ENCODE measurements at places on chromosomes 5 and 9.

DNA sequence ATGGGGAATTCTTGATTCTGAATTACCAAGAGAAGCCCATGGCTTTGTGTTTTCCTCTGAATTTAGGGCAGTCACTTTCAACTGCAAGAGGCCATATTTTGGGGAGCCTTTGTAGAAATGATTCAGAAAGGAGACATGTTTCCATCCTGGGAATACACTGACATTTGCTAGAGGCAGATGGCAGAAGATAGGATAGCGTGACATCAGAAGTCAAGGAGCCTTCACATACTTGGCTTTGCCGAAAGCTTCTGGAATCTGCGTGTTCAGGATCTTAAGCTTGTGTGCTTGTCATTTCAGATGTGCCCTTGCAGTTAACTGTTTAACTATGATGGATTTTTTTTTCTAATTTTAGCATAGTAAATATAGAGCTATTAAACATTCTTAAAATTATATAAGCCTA is 296.2 kb downstream of the ARHGEF28 start:
- no peak for DNase-seq

DNA sequence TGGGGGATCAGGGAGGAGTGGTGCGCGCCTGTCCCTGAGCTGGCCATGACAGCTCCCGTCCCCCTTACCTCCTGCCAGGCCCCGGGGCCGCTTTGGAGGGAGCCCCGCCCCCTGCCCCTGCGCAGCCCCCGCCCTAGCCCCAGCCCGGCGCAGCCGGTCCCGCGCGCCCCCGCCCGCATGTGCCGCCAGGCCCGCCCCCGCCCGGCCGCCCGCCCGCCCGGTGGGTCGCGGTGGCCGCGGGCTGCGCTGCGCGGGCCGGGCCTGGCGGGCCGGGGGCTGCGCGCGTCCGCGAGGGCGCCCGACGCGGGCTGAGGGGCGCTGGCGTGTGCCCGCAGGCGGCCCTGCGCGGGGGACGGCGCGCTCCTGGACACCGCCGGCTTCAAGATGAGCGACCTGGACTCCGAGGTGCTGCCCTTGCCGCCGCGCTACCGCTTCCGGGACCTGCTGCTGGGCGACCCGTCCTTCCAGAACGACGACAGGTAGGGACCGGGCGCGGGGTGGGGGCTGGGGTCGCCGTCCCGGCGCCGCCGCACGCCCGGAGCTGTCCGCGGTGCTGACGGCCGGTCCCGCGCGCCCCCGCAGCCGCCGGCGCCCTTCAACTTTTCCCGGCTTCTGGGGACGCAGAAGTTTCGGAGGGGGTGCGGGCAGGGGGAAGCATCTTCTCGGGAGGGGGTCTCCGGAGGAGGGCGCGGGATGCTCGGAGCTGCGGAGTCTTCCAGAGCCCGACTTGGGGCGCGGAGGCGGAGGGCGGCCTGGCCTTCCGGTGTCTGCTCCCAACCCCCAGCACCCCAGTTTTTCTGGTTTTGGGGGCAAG is 12.5 kb downstream of the KCNT1 start:
- DNase-seq: no peak

GRCh38 chr5:71998746-71999145 is 108.5 kb upstream of the MAP1B start:
- no peak for DNase-seq

- DNase-seq: no peak
These were observed 97.4 kb downstream of the HINT1 start for GRCh38 chr5:131067636-131068035.

GRCh38 chr9:37913480-37914153 is 9.7 kb upstream of the SLC25A51 start:
- peak; percentile 80 for DNase-seq

DNA sequence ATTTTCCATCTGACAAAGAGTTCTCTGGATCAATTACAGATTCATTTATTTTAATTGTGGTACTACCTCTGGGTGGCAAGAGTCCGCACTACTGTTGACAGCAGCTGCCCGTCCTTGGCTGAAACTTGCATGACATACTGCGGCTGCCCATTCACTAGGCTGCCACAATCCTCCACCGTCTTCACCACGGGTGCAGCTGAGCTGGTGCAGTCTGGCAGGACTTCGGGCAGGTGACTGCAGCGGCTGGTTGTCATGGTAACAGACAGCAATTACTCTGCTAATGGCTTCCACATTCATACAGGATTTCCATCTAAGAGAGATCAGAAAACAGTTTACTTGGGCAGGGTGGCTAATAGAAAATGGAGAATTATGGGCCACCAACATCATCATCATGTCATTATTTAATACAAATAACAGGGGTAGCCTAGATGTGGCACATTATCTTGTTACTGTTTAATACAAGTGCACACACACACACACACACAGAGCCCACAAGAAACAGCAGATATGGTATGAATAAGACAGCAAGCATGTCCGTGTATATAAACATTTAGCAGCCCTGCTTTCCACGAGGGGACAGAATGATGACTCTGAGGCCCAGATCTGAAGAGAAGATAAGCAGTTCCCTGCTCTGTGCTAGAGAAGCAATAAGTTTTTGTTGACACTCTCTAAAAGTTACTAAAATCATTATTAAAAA is 112.3 kb downstream of the MARCHF3 start:
- DNase-seq: no peak

GRCh38 chr5:179237770-179238627 is 107.3 kb downstream of the ADAMTS2 start:
- DNase-seq: no peak

DNA sequence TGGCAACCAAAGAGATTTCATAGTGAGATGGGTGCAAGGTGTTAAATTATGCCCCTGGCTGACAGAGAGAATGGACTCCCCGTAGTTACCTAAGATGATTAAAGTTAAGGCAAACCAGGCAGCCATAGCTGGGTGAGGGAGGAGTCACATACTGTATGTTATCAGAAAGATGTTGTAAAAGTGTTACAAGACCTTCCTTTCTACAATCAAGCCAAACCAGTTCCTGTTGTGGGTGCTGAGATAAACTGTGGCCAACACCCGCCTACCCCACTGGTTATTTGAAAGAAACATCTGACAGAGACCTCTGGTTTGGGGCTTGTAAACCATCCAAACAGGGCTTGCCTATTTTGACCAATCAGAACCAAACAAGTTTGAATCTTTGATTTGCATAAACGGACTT is 684.7 kb upstream of the NUDT12 start:
- DNase-seq: no peak

DNA sequence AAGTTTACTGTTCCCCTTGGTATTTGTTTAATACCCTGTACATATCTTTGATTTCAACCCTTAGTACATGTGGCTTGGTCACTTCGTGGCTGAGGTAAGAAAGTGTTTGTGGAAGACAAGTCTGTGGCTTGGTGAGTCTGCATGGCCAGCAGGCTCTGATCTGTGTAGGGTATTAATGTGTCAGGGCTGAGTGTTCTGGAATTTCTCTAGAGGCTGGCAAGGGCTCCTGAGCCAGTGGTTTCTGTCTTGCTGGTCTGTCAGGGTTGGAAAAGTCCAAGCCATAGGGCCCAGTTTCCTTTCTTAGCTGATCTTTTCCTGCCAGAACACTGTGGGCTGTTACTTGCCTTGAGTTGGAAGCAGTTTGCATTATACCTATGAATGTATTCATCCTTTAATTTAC is 48.0 kb upstream of the FBXL7 start:
- DNase-seq: no peak

GRCh38 chr9:22142671-22143070 is 133.6 kb upstream of the CDKN2B start:
- DNase-seq: no peak

GRCh38 chr5:179559284-179560252 is 9.2 kb downstream of the RUFY1 start:
- peak; percentile 80 for DNase-seq

DNA sequence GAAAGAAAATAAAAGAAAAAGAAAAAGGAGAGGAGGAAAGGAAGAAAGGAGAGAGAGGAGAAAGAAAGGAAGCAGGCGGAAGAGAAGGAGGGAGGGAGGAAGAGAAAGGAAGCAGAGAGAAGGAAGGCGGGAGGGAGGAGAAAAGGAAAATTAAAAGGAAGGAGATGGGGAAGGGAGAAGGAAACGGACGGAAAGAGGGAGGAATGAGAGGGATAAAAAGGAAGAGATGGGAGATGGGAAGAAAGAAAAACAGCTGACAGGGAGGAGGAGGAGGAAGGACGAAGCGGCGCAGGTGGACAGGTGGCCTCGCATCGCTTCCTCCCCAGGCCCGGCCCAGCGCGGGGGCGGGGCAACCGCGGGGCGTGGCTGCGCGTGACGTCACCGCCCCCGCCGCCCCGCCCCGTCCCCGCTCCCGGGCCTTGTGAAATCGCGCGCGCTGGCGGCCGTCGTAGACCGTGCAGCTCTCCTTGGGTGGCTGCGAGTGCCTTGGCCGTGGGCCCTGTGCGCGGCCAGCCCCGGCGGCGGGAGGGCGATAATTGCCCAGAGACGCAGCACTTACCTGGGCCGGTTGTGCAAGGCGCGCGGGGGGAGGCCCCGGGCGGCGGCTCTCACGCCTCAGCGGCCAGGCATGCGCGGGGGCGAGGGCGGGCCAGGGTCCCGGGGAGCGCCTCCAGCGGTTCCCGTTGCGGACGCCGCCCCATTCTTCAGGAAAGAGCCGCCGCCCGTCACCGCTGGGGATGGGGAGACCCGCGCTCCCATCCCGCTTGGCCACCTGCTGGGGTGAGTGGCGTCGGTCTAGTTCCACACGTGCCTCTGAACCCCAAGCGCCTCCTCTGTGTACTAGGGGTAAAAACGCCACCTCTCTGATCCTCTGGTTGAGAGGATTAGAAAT is 49.6 kb upstream of the FOXE1 start:
- peak; percentile 14 for DNase-seq

- no peak for DNase-seq
These were observed 381.6 kb downstream of the TMEM38B start for GRCh38 chr9:106075960-106076327.

GRCh38 chr5:6774721-6775204 is 61.5 kb downstream of the TENT4A start:
- no peak for DNase-seq

DNA sequence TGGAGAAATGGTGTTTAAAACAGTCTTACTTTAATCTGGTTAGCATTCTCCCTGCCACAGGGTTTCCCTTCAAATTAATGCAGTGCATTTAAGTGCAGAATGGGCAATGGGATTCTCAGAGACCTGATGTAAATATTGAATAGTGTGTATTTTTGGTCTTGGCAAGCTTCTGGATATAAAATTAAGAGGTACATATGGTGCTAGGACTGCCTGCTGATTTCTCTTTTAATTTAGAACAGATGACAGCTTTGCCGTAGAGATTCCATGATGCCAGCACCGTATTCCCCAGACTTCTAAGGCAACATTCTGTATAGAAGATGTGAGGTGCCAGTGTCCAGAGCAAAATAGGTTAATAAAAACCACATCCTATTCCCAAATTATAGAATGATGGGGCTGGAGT is 1.9 kb downstream of the MTAP start:
- DNase-seq: no peak

DNA sequence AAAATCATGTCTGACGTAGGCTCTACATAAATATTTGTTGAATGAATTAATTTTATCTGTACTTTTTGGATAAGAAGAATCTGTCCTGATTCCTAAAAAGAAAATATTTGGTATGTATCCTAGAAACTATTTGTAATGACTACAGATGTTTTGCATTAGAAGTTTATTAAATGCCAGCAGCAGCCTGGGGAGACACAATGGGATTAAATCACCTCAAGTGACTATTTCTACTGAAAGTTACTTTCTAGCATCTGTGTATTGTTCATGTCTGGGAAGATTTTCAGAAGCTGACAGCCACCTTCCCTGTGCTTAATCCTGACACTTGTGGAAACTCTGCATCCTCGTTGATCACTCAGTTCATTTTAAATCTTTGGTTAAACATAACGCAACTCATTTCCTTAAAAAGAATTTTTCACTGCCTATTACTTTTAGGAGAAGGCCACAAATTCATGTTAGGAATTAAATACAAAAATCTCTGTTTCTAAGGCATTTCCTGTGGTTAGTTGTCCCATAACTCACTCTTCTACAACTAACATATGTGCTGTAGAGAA is 209.3 kb upstream of the PPP1R2B start:
- DNase-seq: no peak

DNA sequence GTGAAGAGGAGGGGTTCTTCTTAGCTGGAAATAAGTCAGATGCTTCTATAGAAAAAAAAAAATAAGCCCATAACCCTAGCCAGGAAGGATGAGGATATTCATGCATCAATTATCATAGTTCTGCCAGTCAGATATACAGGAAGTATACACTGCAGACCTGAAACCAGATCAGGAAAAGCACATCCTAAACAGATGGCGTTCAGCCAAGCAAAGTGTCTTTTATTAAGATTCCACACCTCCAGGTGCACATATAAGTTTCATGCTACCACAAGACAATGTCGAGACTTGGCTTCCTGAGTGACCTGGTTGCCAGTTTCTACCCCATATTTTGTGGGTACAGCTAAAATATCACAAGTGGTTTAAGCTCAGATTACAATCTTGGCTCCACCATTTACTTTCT is 108.3 kb downstream of the CETN3 start:
- DNase-seq: no peak

DNA sequence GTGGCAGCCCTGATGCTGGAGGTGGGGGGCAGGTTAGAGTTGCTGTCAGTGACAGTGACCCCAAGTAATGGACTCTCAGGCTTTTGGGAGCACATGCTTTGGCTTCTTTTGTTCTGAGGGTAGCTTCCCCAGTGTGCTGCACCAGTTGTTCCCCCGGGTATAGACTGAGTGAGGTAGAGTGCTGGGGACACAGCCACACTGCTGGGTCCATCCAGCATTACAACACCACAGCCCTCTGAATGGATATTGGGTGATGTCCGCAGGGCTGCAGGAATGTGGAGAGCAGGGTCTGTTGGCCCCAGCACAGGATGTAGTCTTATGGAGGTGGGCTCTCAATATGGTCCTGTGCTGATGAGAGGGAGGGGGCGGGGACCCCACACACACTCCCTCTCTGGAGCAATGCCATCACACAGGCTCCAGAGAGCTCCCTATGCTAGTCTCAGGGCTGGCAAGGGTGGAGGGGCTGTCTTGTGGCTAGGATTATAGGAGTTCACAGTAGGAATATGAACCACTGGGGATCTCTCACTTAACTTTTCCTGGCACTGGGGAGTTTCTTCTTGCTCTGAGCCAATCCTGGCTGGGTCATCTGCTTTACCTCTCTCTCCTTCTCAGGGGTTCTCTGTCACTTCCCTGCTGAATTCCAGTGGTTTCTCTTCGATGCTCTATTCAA is 20.7 kb downstream of the OSMR start:
- DNase-seq: no peak

GRCh38 chr5:72244862-72245371 is 75.1 kb downstream of the MRPS27 start:
- DNase-seq: peak; percentile 25

DNA sequence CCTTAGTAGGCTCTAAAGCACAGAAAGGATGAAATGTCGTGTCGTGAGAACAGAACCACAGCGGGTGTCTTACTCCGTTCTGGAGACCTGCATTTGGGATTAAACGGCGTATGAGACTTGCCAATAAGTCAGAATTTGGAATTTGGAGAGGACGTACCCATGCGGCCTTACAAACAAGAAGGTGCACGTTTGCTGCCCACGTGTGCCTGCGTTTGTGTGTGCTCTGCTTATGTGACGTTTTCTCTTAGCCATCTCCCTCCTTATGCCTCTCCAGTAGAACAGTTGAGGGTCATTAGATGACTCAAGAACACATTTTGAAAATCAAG is 171.6 kb upstream of the OTULINL start:
- DNase-seq: no peak

All from substantia nigra (tissue), 51 donors.